ENCODE measurements at places on chromosomes 6 and 20.

DNA sequence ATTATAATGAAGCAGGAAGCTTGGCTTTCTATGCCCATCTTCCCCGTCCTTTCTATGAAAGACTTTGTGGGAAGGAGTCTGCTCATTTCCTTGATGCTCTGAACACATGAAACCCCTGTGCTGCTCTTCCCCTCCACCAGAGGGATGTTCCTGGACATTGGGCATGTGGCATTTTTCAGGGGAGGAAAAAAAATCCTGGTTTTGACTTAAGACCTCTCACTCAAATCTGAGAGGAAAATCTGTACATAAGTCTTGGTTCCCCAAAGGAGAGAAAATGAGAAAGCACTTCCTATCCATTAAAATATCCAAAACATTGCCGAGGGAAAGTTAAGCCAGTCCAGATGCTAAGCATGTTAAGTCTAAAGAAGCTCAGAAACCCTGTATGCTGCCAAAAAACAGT, 393.0 kb downstream of the PAX1 start:
- DNase-seq = no peak

DNA sequence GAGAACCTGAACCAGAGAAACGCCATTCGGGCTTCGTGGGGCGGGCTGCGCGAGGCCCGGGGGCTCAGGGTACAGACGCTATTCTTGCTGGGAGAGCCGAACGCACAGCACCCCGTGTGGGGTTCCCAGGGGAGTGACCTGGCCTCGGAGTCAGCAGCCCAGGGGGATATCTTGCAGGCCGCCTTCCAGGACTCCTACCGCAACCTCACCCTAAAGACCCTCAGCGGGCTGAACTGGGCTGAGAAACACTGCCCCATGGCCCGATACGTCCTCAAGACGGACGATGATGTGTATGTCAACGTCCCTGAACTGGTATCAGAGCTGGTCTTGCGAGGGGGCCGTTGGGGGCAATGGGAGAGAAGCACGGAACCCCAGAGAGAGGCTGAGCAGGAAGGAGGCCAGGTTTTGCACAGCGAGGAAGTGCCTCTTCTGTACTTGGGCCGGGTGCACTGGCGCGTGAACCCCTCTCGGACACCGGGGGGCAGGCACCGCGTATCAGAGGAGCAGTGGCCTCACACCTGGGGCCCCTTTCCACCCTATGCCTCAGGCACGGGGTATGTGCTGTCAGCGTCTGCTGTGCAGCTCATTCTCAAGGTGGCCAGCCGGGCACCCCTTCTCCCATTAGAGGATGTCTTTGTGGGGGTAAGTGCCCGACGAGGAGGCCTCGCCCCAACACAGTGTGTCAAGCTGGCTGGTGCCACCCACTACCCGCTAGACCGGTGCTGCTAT, 904 bp downstream of the B3GALT4 start:
- no peak for DNase-seq

DNA sequence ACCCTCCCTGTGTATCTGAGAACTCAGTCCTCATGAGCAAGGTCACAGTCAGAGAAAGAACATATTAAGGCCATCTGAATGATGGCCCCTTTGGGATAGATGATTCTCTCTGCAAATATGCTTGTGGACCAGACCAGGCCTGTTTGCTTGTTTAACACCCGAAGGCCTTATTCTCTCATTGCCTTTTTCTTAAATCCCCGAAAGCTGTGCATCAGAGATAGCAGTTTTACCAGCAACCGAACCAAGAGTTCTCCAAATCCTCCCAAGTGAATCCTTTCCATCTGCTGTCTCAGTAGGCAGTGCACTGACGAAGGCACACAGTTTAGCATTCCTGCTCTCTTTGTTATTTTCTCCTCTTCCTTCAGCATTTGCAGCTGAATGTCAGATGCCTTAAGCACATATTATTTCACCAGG, 79.8 kb downstream of the TRMT6 start:
- no peak for DNase-seq

GRCh38 chr6:24494821-24495795, at the start of gene ALDH5A1:
ALDH5A1 (plus strand) TSS chr6:24494969; CDS start chr6:24494997, 28 bp downstream.
- peak; percentile 61 for DNase-seq

GRCh38 chr6:169800116-169800667, 48.8 kb downstream of the ERMARD start:
- DNase-seq = no peak

- DNase-seq = no peak
Measured at GRCh38 chr20:16821211-16822089, 73.3 kb downstream of the OTOR start.

DNA sequence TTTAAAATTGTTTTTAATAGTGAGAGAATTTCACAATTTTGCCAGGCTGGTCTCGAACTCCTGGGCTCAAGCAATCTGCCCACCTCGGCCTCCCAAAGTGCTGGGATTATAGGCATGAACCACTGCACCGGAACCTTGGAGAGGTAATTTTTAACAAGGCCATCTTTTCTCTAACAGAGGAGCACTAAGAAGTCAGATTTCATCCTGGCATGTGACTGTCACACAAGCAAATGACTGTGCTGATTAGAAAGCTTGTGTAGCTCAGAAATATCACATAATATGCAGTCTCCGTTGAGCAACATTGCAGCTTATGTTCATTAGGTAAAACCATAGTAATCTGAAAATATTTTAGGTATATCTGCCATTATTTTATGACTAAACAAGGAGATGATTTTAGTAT, 156.0 kb downstream of the CCDC170 start:
- no peak for DNase-seq

DNA sequence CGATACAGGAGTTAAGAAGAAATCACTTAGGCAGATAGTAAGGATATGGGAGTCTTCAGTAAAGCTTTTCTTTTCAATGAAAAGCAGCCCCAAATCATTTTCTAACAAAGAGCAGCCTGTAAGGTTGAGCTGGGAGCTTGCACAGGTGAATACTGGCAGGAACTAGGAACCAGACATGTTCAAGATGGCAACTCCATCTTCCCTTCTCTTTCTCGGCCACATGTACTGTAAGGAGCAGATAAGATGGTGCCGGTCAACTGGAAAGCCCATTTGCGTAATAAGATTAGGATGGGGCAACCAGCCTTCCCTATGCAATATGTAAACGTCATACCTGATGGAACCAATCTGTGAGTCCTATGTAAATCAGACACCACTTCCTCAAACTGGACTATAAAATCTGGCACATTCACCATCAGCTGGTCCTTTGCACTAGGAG, 46.2 kb upstream of the RNGTT start:
- no peak for DNase-seq

GRCh38 chr6:27187231-27188060, 60.1 kb upstream of the PRSS16 start:
- no peak for DNase-seq

GRCh38 chr20:57679113-57679512, 30.7 kb downstream of the PMEPA1 start:
- DNase-seq = no peak

- no peak for DNase-seq
Measured at GRCh38 chr6:96545882-96546281, 17.0 kb upstream of the FHL5 start.

- DNase-seq = no peak
Measured at GRCh38 chr6:116254297-116255056, 602 bp upstream of the TSPYL4 start.

- no peak for DNase-seq
Measured at GRCh38 chr20:53852014-53852413, 218.4 kb downstream of the BCAS1 start.

GRCh38 chr6:31057426-31058003, 47.2 kb downstream of the MUC22 start:
- no peak for DNase-seq

DNA sequence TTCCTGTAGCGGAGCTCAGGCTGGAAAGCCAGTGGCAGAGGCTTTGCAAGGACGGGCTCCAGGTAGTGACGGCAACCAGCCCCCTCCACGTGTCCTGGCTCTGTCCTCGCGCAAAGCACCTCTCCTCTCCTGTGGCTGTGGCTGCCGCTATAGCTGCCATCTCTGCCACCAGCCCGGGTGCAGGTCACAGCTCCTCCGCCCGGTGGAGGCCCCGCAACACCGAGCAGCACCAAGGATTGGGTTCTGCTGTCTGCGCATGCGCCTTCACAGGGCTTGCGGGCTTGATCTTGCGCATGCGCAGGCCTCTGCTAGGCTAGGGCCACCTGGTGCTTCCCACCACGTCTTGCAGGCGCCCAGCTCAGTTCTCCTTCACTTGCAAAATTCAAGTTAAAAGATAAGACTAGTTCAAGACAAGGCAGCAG, 625.4 kb downstream of the QKI start:
- DNase-seq = no peak

DNA sequence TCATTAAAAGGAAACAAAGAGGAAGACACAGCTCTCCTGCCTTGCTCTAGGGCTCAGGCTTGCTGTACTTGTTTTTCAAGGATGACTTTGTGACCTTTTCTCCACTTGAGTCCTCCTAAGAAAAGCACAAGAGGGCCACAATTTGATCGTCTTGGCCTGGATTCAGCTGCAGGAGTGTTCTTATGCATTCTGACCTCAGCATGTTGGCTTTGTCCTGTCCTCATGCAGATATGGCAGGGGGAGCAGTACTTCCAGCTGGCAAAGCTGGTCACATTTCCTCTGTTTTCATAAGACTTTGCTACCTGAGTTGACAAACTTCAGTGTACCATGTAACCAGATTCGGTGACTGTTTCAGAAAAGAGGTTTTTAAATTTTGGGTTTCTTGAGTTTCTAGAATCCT, 30.8 kb downstream of the KDM1B start:
- DNase-seq = no peak

GRCh38 chr6:160871320-160871719, 120.2 kb upstream of the MAP3K4 start:
- DNase-seq = no peak

DNA sequence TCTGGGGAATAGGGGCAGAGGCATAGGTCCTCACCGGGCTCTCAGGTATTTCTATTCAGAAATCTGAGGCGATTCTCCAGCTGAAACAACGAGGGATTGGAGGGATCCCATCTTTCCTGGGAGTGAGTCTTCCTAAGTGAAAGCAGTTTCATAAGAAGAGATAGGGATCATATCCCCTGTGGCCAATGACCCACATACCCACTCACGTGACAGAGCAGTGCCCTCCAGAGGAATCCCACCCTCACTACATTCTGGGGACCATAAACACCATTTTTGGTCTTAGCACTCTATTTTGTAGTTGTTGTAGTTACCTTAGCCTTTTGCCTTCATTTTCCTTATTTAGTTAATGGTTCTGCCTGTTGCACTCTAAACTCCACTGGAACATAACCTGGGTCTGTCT, 121.1 kb downstream of the GPR63 start:
- no peak for DNase-seq

DNA sequence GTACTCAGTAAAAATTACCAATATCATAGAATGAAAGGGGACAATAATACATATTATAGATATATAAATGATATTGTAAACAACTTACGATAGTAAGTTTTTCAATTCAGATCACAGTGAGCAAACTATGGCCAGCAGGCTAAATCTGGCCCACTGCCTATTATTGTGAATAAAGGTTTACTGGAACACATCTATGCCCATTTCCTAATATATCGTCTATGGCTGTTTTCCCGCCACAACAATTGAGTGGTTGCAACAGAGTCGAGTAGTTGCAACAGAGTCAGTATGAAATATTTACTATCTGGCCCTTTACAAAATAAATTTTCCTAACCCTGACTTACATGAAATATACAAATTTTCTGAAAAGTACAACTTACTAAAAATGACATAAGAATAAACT, 297.3 kb upstream of the KCNQ5 start:
- DNase-seq = no peak

DNA sequence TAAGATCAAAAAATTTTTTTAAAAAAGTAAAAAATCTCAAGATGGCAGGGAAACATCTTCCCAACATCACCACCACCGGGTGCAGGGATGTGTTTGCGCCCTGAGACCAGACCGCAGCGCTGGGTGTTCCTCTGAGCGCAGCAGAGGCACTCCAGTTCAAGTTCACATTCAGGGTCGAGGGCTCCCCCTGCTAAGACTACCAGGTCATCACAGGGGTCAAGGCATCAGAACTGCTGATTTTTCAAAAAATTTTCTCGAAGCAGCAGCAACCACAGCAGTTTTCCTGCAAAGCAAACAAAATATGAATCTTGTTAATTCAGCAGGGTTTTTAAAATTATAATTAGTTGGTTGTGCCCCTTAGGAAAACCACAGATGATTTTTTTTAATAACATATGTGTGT, 83.1 kb downstream of the MYLK4 start:
- DNase-seq = no peak

GRCh38 chr6:17656092-17656491, 50.6 kb downstream of the NUP153 start:
- DNase-seq = no peak

- no peak for DNase-seq
Measured at GRCh38 chr6:168408504-168409136, 32.4 kb upstream of the SMOC2 start.

DNA sequence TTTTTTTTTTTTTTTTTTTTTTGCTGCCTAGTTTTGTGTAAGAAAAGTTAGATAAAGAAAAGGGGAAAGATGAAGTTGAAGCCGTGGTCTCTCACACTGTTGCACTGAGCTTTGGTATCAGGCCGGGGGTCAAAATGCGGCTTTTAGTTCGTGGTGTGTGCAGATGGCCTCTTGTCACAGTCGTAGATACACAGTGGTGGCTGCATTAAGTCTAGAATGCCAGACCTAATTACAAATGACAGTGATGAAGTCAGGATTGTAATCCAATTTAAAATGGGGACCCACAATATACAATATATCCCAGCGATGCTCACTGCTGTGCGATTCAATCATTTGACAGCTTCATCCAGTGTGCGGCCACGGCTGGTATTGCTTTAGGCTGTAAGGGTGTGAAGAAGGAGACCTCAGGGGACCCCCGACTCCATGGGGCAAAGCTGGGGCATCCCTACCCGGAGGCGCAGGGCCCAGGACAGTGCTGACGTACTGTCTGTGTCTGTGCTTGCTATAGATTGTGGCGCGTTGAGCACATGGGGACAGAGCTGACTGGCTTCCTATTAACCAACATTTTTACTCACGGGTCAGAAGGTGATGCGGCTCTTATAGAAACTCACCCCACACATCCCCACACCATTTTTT, 210.0 kb upstream of the SOX4 start:
- no peak for DNase-seq

DNA sequence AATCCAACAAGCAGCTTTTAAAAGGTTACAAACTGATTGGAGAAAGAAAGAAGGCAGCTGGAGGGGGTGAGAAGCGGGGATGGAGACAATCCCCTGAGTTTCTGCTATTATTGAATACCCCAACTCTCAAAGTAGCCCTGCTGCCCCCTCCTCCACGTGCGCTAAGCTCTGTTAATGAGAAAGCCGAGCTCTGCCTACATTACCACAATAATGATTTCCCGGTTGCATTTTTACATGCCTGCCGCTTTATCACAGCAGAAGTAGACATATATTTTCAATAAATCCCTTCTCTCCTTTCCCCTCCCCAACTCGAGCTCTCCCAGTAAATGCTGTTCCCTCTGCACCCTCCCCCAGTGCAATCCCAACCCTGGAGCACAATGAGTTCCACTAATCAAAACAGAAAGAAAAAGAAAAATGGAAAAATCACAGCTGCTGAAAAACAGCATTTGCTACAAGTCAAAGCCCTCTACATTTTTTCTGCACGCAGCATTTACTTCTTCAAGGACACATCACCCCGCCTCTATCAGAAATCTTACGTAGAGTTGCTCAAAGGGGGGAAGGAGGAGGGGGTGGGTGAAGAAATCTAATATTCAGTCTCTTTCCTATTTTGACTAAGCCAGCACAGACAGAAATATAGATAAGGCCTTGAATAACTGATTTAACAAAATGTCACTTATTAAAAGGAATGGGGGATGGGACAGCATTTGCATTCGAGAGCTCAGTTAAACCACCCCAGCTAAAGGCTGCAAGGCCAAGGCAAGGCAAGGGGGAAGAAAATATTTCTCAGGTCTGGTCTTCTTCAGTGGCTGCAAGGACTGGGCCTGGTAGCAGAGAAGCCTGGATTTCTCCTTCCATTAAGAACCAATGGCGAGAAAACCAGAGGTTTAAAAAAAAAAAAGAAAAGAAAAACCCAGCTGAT, 10.7 kb downstream of the TRERF1 start:
- no peak for DNase-seq
